Breast epithelium (tissue), 4 donors: ENCODE measurements at places on chromosomes 3 and 15.

DNA sequence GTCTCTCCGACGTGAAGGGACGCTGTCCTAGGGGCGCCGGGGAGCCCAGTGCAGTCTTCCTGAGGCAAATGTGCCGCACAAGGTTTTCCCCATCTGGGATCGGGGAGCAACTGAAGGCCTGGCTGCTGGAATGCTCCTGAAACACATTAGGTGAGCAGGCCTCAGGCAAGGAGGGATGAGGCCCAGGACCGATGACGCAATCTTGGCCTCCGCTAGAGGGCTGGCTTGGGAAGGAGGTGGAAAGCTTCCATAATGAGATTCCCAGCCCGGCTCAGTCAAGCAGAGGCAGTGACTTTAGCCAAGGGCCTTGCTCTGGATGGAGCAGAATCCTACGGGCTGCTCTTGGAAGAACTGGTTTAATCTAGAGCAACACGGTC lies 50.8 kb downstream of the CPN2 start:
- peak; percentile 90 for DNase-seq

- no peak for DNase-seq
Measured at GRCh38 chr3:134075846-134076245, 46.1 kb upstream of the SLCO2A1 start.

- DNase-seq, result no peak
Measured at GRCh38 chr3:116579840-116580239, 129.7 kb upstream of the TUSC7 start.

DNA sequence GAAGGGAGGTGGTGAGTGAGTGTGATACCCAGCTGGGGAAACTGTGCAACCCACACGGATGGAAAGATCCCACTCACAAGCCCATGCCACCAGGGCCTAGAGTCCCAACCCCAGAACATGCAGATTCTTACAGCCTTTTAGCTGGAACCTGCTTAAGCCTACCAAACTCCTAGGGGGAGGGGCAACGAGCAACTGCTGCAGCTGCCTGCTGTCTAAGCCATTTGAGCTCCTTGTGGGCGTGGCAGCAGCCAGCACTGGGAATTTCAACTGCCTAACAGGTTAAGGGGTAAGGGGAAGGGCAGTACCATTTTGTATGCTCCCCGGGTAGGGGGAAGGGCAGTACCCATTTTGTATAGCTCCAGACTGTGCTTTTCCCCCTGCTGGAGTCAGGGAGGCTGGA lies 673.2 kb upstream of the BCHE start:
- DNase-seq, result no peak

DNA sequence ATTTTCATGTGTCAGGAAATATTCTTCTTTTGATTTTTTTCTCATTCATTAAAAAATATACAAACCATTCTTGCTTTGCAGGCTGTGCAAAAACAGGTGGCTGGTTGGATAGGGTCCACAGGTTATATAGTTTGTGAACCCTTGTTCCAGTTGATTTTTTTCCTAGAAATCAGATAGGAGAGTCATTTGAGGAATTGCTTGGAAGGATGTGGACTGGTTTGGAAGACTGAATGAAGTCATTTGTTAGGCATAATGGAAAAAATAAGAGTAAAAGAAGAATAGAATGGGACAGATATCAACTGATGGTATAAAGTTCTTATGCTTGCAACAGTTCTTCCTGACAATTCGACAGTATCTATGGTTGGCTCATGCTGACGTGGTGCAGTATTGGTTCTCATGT lies 189.4 kb downstream of the PTPRG start:
- no peak for DNase-seq

DNA sequence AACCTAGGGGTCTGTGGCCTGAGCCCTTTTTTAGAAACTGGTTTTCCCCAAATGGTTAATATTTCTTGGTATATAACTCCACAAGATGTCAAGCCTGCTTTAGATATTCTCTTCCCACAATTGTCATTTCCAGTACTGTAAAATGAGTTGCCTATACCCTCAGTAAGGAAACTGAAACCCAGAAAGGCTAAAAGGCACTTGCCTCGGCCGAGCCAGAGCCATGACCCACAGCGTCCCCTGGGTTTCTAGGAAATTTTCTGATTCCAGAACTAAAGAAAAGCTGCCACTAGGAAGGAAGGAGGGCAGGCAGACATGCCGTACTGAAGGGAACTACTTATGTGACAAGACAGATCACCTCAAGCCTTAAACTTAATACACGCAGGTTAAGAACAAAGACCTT lies 59.1 kb downstream of the ATP8B4 start:
- no peak for DNase-seq

GRCh38 chr3:121529308-121529707 lies 16.5 kb downstream of the POLQ start:
- DNase-seq, result no peak

GRCh38 chr3:185062191-185062590 lies 90.7 kb downstream of the C3orf70 start:
- DNase-seq, result no peak

GRCh38 chr3:88059380-88060170 lies 520 bp downstream of the ZNF654 start:
- DNase-seq, result no peak

DNA sequence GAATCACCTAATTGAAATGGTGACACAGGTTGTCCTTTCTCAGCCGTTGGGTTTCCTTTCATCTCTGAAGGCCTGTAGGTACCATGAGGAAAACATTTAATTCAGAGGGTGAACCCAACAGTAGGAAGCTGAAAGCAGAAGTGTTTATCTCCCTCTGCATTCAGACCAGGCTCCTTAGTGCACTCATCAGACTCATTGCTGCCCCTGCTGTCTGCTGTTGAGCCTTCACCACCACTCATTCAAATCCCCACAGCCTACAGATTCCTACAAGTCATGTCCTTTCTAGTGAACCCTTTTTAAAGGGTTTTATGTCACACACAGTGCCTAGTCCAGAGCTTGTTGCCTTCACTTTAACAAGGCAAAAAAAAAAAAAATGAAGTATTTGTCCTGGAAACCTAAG lies 13.4 kb downstream of the WDR48 start:
- DNase-seq, result no peak

- DNase-seq, result peak; percentile 86
Measured at GRCh38 chr15:65832549-65833364, 36.5 kb upstream of the RAB11A start.

- DNase-seq, result no peak
Measured at GRCh38 chr3:126661532-126662364, 6.8 kb upstream of the TXNRD3 start.

GRCh38 chr15:23420806-23421575 lies 26.1 kb downstream of the GOLGA6L2 start:
- DNase-seq, result no peak

DNA sequence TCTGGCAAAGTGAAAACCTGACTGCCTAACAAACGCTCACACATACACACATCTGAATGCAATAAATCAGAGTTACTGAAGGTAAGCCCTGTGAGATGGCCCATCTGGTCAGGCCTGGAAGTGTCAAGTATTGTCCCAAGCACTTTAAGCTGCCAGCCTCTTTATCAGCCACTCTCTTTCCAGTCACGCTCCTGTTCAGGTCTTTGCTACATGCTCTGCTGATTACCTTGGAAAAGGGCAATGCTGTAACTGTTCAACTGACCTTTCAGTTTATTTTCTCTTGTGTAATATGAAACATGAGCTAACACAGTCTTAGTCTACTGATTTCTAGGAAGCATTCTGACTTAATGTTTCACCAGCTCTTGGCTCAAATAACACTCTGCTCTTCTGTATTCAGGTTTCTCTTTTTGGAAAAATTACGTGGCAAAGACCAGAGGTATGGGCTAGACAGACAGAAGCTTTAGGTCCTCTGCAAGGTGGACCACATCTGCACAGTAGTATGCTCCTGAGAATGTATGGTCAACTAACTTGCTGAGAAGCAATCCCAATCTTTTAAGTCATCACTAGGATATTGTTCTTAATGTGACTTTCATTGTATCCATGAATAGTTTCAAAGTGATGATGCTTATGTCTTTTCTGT lies 44.5 kb downstream of the GBE1 start:
- DNase-seq, result no peak

- DNase-seq, result no peak
Measured at GRCh38 chr3:99678023-99678422, 39.6 kb downstream of the COL8A1 start.

- no peak for DNase-seq
Measured at GRCh38 chr15:22989576-22990477, 9.7 kb upstream of the CYFIP1 start.

GRCh38 chr15:36951731-36952247 lies 148.6 kb downstream of the MEIS2 start:
- DNase-seq, result no peak

DNA sequence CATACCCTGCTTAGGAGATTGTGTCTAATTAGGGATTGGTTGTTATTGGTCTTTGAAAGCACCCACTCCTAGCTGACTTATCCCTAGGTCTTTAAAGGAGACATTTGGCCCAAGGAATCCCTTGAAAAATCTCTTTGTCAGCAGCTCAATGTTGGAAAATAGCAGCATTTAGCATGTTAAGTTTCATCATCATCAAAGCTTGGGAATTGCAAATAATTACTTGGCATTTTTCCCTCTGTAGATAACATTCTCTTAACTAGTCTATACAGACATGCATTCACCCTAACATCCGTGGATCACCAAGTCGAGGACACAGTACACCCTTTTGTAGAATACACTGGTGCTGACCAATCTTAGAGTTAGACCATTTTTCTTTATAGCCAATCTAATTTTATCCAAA lies 332.2 kb downstream of the AGBL1 start:
- DNase-seq, result no peak

- DNase-seq, result no peak
Measured at GRCh38 chr15:86016750-86017149, 62.9 kb upstream of the AGBL1 start.

DNA sequence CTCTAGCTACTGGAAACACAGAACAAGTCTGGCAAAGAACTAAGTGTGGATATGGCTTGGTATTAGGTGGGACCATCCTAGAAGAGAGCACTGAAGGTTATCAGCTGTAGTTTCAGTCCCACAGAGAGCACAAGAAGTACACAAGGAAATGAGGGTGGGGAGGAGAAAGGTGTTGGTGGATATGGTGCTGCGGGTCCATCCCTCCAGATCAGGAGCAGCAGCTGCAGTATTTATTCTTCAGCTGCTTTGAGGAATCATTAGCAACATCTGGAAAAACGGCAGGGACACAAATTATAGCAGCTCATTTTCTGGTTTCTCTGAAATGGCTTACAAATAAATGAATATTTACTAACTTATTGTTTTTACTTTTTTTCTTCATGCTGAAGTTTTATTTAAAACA lies 29.0 kb downstream of the CD80 start:
- no peak for DNase-seq

- no peak for DNase-seq
Measured at GRCh38 chr3:15635121-15635661, 33.6 kb downstream of the BTD start.

DNA sequence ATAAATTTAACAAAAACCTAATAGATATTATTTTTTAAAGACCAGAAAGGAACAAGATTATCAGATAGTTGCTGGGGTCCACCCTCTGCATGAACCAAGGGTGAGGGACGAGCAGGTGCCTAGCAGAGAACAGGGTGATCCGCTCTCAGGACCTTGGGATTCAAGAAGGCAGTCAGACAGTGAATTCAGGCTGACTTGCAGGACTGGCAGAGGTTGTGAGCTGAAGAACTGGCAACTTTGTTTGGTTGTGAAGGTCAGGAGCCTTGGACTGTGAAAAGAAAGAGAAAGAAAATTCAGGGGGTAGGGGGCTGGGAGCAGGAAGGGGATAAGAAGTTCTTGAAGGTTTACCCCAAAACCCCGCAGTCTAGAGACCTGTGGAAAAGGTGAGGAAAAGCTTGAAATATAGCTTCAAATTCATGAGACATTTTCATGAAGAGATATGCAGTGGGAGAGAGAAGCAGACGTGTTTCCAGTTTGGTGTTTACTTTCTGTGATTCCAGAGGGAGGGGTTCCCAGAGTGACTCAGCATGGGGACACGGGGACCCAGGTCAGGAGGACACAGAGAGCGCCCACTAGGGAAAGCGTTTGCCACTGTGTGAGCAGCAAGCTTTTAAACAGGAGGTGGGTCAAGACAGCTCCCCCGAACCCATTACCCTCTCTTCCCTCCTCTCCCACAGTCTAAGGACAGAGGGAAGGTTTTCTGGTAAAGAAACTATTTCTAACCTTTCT lies 217.2 kb upstream of the UMPS start:
- DNase-seq, result no peak

DNA sequence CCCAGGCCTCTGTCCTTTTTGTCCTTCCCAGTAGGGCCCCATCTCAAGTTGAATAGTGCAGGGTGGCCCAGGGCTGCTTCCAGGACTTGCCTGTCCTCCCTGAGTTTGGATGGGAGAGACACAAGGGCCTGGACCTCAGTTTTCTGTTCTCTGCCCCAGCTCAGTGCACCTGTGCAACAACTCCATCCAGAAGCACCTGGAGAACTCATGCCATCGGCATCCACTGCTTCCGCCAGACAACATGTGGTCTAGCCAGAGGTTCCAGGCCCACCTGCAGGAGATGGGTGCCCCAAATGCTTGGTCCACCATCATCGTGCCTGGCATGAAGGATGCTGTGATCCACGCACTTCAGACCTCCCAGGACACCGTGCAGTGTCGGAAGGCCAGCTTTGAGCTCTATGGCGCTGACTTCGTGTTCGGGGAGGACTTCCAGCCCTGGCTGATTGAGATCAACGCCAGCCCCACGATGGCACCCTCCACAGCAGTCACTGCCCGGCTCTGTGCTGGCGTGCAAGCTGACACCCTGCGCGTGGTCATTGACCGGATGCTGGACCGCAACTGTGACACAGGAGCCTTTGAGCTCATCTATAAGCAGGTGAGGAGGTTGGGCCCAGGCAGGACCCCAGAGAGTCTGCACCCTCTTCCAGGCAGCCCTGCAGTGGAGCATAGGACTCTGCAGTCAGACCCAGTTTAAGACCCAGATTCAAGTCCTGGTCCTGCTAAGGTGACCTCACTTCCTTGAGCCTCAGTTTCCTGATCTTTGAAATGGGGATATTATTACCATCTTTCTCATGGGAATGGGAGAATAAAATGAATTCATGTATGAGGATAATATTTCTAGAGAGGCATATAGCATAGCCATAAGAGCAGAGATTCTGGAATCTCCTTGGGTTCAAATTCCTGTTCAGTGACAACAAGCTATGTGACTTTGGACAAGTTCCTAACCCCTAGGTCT lies 14.7 kb downstream of the RPUSD3 start:
- DNase-seq, result no peak

- no peak for DNase-seq
Measured at GRCh38 chr15:93268066-93268465, 179.1 kb upstream of the RGMA start.

- no peak for DNase-seq
Measured at GRCh38 chr15:48569591-48570302, 75.8 kb downstream of the FBN1 start.

GRCh38 chr3:126258670-126259069 lies 78.3 kb upstream of the ALDH1L1 start:
- no peak for DNase-seq

- DNase-seq, result no peak
Measured at GRCh38 chr3:29181149-29181780, 99.6 kb upstream of the RBMS3 start.

GRCh38 chr3:117903226-117903625 lies 1131.4 kb downstream of the IGSF11 start:
- DNase-seq, result no peak

- no peak for DNase-seq
Measured at GRCh38 chr15:89125088-89125826, 37.0 kb downstream of the ABHD2 start.

- DNase-seq, result no peak
Measured at GRCh38 chr3:21290557-21290956, 460.5 kb downstream of the ZNF385D start.

- no peak for DNase-seq
Measured at GRCh38 chr3:154668835-154669234, 238.8 kb upstream of the GPR149 start.

GRCh38 chr15:89647191-89647851 lies 7.9 kb downstream of the KIF7 start:
- peak; percentile 78 for DNase-seq

GRCh38 chr3:128749035-128749434 lies 23.1 kb downstream of the RAB7A start:
- DNase-seq, result no peak
